Breast epithelium (tissue), 4 donors: ENCODE measurements at places on chromosomes 7 and 10. TPM values are rescaled to one million over a fixed set of nuclear protein-coding genes. Genes with fewer than 3 reads are reported as not detected.
A peak's percentile ranks its signal among the peaks of the same experiment; 100 is the strongest.

- no peak overlapping the region for H3K4me3 ChIP-seq
- no peak overlapping the region for H3K27ac ChIP-seq
- no peaks in the 10 kb centered on the region for H3K4me1 ChIP-seq
- H3K36me3 ChIP-seq: no peaks in the 10 kb centered on the region
- no peaks in the 10 kb centered on the region for H3K27me3 ChIP-seq
Observed at GRCh38 chr7:109259151-109259550, 689.5 kb downstream of the DNAJB9 start.

DNA sequence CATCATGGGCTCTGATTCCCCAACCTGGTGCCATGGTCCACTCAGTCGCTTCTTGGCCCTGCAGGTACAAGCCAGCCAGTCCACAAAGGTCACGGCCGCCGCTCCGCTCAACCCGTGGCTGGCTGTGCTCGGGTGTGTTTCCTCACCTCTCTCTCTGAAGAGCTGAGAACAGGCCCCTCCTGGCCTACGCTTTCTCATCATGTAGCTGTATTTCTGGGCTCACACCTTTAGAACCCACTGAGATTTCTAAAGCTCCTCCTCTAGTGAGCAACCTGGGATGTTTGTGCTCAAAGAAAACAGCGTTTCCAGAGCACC is 30.2 kb downstream of the PTPRN2 start:
- DNase-seq: no peak
- no peaks in the 10 kb centered on the region for H3K36me3 ChIP-seq
- no peak overlapping the region for H3K4me3 ChIP-seq
- no peaks in the 10 kb centered on the region for H3K4me1 ChIP-seq

- no peak overlapping the region for H3K4me3 ChIP-seq
- DNase-seq: no peak
- no peak overlapping the region for H3K27ac ChIP-seq
- H3K4me1 ChIP-seq: no peaks in the 10 kb centered on the region
- no peaks in the 10 kb centered on the region for H3K36me3 ChIP-seq
Observed at GRCh38 chr7:7962851-7963250, 5.7 kb upstream of the GLCCI1 start.

DNA sequence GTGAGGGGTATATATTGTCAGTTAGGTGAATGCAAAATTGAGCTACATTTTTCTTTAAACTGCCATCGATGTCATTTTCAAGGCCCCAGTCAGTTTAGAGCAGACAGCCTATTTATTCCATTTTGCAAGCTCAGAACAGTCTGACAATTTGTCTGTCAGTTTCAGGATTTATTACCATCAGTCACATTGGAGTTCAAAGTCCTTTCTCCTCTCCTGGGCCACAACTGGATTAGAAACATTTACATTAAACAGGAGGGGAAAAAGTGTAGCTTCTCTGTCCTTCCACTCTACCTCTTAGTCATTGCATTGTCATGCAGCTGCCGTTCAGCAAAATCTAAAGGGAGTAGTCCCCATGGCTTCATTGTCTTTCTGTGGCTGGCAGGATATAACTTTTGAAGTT is 3.5 kb upstream of the GHITM start:
- H3K4me3 ChIP-seq: no peak overlapping the region
- H3K36me3 ChIP-seq: no peaks in the 10 kb centered on the region
- peaks cover 5% of the 10 kb centered on the region for H3K4me1 ChIP-seq
- DNase-seq: no peak

- H3K4me3 ChIP-seq: no peak overlapping the region
- no peaks in the 10 kb centered on the region for H3K36me3 ChIP-seq
- H3K4me1 ChIP-seq: no peaks in the 10 kb centered on the region
Observed at GRCh38 chr7:111470998-111471397, 91.3 kb downstream of the IMMP2L start.

DNA sequence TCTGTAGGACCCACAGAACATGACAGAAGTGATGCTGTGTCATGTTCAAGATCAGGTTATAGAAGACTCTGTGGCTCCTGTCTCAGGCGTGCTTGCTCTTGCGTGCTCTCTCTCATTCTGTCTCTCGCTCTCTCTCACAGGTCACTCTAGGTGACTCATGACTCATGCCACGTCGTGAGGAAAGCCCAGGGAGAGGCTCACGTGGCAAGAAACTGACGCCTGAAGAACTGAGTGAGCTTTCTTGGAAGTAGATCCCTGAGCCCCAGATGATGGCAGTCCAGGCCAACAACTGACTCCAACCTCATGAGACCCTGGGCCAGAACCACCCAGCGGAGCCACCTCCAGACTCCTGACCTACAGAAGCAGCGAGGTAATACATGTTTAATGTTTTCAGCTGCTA is 103.3 kb downstream of the DNMBP start:
- H3K4me1 ChIP-seq: no peaks in the 10 kb centered on the region
- H3K36me3 ChIP-seq: no peaks in the 10 kb centered on the region
- H3K27ac ChIP-seq: no peak overlapping the region
- no peak overlapping the region for H3K4me3 ChIP-seq

DNA sequence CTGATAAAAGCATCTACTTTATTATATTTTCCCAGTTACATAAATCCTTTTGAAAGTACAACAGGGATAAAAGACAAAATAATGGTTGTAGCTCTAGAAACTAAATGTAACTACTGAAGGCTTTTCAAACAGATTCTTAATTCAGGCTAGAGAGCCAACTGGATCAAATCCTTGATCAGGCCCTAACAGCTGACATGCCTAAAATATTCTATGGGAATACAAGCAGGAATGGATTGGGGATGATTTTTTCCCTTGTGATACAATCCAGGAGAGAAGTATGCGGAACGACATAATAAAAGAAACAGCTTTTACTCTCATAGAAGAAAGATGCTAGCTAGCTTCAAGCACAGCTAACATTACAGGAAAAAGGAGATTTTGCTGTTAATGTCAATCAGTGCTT is 49.0 kb downstream of the NT5C2 start:
- DNase-seq: no peak
- no peak overlapping the region for H3K4me3 ChIP-seq
- no peaks in the 10 kb centered on the region for H3K27me3 ChIP-seq
- no peaks in the 10 kb centered on the region for H3K36me3 ChIP-seq
- H3K4me1 ChIP-seq: peaks cover 6% of the 10 kb centered on the region

- H3K4me3 ChIP-seq: no peak overlapping the region
- DNase-seq: no peak
- H3K27ac ChIP-seq: no peak overlapping the region
- no peaks in the 10 kb centered on the region for H3K4me1 ChIP-seq
Observed at GRCh38 chr10:24826009-24826408, 102.3 kb upstream of the ARHGAP21 start.

- no peaks in the 10 kb centered on the region for H3K27me3 ChIP-seq
- no peaks in the 10 kb centered on the region for H3K36me3 ChIP-seq
- peak; percentile 83 for DNase-seq
- peak overlapping the region; percentile 95 for H3K27ac ChIP-seq
Observed at GRCh38 chr10:30583778-30584415, 45.7 kb downstream of the LYZL2 start.

DNA sequence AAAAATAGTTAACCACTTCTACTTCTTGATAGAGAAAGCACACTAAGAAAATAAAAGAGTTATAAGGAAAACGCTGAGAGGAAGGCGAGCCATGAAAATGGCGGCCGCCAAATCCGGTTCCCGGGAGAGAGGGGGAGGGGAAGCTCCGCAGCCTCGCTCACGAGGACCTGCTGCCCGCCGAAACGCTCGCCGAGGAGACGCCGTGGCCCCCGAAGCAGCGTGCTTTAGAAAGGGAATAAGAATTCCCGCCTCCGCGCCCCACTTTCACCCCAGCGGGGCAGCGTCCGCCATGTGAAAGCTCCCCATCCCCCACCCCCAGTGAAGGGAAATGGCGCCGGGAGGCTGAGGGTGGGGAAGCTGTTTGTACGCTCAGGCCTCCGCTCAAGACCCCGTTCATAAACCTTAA is 505 bp downstream of the HNRNPA2B1 start:
- peak; percentile 60 for DNase-seq
- peak overlapping the region; percentile 100 for H3K4me3 ChIP-seq
- no peaks in the 10 kb centered on the region for H3K36me3 ChIP-seq
- H3K27me3 ChIP-seq: no peaks in the 10 kb centered on the region

DNA sequence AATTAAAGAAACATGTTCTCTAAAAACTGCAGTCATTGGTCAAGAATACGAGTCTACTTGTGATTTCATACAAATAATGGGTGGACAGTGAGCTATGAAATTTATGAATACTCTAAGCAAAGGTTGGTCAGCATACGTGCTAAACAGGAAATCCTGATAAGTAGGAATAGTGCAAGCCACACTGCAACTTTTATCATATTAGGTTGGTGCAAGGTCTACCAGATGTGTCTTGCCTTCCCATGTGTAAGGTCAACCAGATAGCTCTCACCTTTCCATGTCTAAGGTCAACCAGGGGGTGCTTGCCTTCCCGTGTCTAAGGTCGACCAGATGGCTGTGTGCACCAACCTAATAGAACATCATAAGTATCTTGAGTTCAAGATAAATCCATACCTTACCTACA is 2.0 kb upstream of the ITGB1 start:
- no peaks in the 10 kb centered on the region for H3K27me3 ChIP-seq
- no peak for DNase-seq
- H3K36me3 ChIP-seq: no peaks in the 10 kb centered on the region
- H3K4me1 ChIP-seq: no peaks in the 10 kb centered on the region

DNA sequence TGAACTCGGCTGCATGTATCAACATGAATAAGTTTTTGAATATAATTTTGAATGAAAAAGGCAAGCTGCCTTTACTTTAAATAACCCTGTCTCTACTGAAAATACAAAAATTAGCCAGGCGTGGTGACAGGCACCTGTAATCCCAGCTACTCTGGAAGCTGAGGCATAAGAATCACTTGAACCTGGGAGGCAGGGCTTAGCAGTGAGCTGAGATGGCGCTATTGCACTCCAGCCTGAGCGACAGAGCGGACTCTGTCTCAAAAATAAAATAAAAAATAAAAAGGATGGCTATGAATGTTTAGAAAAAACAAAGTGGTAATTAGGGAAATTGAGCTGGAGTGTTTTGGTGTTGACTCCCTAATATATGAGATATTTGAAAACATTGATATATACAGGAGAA is 133.3 kb downstream of the PHTF2 start:
- H3K27me3 ChIP-seq: no peaks in the 10 kb centered on the region
- no peak overlapping the region for H3K27ac ChIP-seq
- H3K4me1 ChIP-seq: no peaks in the 10 kb centered on the region
- H3K36me3 ChIP-seq: no peaks in the 10 kb centered on the region

GRCh38 chr7:51114501-51114900 is 202.1 kb downstream of the COBL start:
- H3K4me3 ChIP-seq: no peak overlapping the region
- no peaks in the 10 kb centered on the region for H3K27me3 ChIP-seq
- DNase-seq: no peak
- H3K4me1 ChIP-seq: no peaks in the 10 kb centered on the region
- H3K27ac ChIP-seq: no peak overlapping the region
- H3K36me3 ChIP-seq: no peaks in the 10 kb centered on the region

- H3K27me3 ChIP-seq: no peaks in the 10 kb centered on the region
- no peak overlapping the region for H3K4me3 ChIP-seq
- no peak overlapping the region for H3K27ac ChIP-seq
- no peaks in the 10 kb centered on the region for H3K36me3 ChIP-seq
- DNase-seq: no peak
Observed at GRCh38 chr7:55485501-55486191, 86.7 kb downstream of the VOPP1 start.

DNA sequence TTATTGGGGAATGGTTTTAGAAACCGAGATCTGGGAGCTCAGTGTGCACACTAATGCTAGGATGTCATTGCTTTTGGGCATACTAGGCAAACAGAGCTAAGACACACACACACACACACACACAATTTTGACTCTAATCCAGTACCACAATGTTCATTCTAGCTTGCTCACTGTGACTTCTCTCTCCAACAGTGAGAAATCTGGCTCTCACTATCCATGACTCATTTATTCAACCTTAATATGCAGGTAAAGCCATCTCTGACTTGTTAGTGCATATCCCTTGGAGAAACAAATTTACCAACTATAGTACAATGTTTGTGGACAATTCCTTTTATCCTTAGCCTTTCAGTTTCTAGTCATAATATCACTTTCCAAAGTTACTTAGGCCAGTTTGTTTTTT is 5.9 kb upstream of the BMS1 start:
- no peak overlapping the region for H3K4me3 ChIP-seq
- H3K4me1 ChIP-seq: no peaks in the 10 kb centered on the region
- no peaks in the 10 kb centered on the region for H3K36me3 ChIP-seq
- H3K27me3 ChIP-seq: no peaks in the 10 kb centered on the region

DNA sequence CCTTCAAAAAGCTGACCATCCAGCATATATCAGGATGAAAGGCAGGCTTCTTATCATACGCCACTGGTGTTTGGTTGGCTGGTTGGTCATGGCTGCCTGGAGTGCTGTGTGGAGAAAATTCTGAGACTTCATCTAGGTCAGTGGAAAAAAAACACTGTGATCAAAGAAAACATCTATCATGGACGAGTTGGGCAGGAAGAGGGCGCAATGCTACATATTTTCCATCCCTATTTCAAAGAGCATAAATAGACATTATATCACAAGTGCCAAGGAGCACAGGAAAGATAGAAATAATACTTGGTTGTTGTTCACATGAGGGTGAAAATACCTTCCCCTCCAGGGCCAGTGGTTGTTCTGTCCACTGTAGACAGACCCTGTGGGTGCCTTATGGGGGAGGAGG is 128.4 kb upstream of the PLPP4 start:
- no peaks in the 10 kb centered on the region for H3K4me1 ChIP-seq
- H3K27ac ChIP-seq: no peak overlapping the region
- no peak for DNase-seq
- peaks cover 4% of the 10 kb centered on the region for H3K27me3 ChIP-seq
- no peaks in the 10 kb centered on the region for H3K36me3 ChIP-seq

DNA sequence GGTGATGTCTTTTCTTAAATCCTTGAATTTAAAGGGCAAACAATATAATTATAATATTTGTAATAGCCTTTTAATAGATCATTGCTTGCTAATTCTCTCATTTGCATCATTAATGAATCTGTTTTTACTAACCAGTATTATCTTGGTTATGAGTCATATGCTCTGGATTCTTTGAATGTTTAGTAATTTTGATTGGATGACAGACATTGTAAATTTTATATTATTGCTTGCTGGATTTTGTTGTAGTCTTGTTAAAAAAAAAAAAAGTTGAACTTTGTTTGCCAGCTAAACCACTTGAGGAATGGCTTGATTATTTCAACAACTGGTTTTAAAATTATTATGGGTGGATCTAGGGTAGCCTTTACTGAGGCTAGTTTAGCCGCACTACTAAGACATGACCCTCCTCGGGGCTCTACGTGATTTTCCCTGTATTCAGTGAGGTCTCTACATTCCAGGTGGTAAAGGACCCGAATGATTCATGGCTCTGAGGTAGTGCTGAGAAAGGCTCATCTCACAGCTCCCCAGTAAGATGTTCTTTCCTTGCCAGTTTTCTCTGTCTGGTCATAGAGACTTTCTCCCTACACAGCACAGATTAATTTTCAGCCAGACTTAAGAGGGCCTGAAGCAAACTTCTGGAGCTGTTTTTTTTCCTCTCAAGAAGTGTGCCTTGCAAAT is 8.5 kb downstream of the C10orf90 start:
- no peaks in the 10 kb centered on the region for H3K27me3 ChIP-seq
- H3K27ac ChIP-seq: peak overlapping the region; percentile 75
- no peak overlapping the region for H3K4me3 ChIP-seq
- no peaks in the 10 kb centered on the region for H3K4me1 ChIP-seq
- no peaks in the 10 kb centered on the region for H3K36me3 ChIP-seq
- DNase-seq: no peak

GRM3 gene
- total RNA-seq: not detected

DDX50 gene
- total RNA-seq: 40.3 TPM

NAT16 gene
- not detected for total RNA-seq

MYPN gene
- not detected for total RNA-seq

COBL gene
- total RNA-seq: 16.1 TPM

PLAC9 gene
- total RNA-seq: 13.4 TPM

WEE2 gene
- total RNA-seq: not detected

CALML3 gene
- total RNA-seq: not detected

RAPGEF5 gene
- total RNA-seq: 41.9 TPM

GBX1 gene
- not detected for total RNA-seq

KCNK18 gene
- not detected for total RNA-seq

CALHM1 gene
- total RNA-seq: not detected

RNF148 gene
- total RNA-seq: 10.7 TPM

PRSS37 gene
- not detected for total RNA-seq

SPAM1 gene
- total RNA-seq: not detected

UCMA gene
- total RNA-seq: not detected

HMX3 gene
- not detected for total RNA-seq
